ENCODE measurements at places on chromosomes 4 and X.

DNA sequence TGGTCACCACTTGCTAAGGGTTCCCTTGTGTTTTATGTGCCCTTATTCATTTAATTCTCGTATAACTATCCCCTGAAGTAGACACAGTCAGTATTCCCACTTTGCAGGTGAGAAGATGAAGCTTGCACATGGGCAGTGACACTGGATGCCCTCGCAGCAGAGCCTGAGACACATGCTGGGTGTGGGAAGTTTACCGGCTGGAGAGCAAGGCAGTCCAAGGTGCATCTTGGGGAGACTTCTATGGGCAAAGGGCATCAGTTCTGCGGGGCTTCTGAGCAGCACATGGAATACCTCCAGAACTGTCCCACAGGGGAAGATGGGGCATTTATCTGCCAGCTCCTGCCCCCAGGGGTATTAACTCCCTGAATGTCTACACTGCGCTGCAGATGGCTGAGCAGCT is 92.2 kb downstream of the SLC2A9 start:
- no peak for DNase-seq

GRCh38 chrX:112056886-112057285 is 25.7 kb downstream of the TRPC5 start:
- no peak for DNase-seq

GRCh38 chr4:154626793-154627484 is 14.5 kb upstream of the FGG start:
- no peak for DNase-seq

- DNase-seq: peak; percentile 18
Observed at GRCh38 chrX:11944501-11944900, 186.5 kb downstream of the MSL3 start.

DNA sequence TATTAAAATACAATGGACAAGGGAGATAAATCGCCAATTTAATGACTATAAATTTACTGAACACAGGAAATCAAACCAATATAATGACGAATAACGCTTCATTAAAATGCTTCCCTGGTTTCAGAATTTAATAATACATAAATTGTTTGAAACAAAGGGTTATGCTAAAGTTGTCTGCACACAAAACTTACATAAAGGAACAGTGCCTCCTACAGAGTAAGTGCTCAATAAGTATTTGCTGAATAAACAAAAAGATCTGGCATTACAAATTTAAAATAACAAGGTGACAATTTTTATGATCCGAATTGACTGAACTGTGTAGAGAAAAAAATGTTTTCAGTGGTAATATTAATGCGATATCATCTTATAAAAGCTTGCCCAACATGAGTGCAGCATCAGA is 69.6 kb downstream of the NOCT start:
- DNase-seq: no peak

DNA sequence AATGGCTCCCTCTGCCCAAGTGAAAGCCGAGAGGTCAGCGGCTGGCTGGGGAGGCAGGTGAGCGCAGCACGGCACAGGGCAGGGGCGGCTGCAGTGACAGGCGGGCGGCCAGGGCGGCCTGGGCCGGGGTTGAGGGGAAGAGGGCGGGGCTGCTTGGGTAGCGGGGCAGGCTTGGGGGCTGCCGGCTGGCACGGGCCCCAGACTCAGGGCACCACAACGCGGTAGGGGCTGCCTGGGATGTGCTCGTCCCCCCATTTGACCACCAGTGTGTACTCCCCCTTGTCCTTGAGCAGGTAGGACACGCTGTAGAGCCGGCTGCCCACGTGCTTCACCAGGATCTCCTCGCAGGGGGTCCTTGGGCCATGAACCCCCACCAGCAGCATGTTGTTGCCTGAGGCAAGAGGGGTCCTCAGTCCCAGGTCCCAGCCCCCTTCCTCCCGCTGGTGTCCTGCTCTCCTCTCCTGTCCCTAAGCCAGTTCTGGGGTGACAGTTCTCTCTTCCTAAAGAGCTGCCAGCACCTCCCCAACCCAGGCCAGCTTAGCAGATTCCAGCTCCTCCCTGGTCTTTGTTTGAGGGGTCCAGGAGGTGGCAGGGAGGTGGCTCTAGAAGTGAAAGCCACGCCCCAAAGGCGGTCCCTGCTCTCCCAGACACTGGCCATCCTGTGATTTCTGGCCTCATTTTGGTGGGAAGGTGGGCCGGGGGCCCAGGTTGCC is 25.6 kb downstream of the FLNA start:
- DNase-seq: no peak

- DNase-seq: no peak
Observed at GRCh38 chr4:3811621-3812020, 45.4 kb downstream of the ADRA2C start.

DNA sequence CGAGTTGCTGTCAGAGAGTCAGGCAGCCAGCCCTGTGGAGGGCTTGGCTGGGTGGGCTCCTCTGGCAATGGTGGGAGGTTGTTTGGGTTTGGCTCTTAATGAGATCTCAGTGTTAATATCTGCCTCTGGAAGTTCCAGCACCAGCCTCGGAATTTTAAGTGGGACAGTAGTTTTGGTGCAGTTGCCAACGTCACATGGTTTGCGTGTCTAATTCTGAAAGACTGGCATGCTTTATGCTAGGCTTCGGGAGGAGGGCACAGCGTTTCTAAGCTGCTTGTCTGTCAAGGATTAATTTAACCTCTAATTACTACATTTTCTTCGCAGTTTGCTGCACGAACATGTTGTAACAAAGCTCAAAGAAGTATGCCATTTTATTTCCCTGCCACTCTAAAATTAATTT is 9.2 kb downstream of the MAMLD1 start:
- DNase-seq: no peak

DNA sequence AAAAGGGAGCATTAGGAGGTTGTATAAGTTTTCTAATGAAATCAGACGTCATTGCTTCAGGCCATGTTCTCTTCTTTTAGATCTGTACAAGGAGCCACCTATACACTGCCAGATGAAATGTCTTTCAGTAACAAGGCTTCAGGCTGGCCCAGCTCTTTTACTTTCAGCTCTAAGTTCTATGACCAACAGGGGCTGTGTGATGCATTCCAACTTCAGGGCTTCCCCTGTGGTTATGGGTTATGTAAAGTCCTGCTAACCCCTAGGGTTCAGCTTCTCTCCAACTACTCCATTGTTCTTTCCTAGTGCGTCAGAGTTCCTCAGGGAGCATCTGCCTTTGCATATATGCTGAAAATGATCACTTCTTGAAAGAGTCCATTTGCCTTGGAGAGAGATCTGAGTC is 79.4 kb upstream of the TTC29 start:
- no peak for DNase-seq

GRCh38 chr4:24453951-24454350 is 130.4 kb downstream of the DHX15 start:
- no peak for DNase-seq

GRCh38 chrX:155744534-155744933 is 131.8 kb upstream of the TMLHE start:
- no peak for DNase-seq

GRCh38 chr4:143626134-143626911 is 74.2 kb downstream of the FREM3 start:
- no peak for DNase-seq

DNA sequence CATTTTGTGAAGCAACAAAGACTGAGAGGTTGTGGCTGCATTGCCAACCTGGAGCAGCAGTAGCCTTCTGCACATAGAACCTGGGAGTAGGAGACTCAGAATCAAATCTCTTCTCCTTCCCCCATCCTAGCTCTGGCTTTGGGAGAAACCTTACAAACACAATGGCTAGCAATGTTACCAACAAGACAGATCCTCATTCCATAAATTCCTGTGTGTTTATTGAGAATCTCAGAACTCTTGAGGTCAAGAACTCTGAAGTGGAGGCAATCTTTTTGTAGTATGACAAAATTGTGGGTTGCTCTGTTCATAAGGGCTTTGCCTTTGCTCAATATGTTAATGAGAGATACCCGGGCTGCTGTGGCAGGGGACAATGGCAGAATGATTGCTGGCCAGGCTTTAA is 406.7 kb upstream of the SPANXN1 start:
- DNase-seq: no peak

GRCh38 chr4:153153339-153153871 is 50.8 kb upstream of the TRIM2 start:
- DNase-seq: no peak

Data from kidney epithelial cell (primary cell).